ENCODE measurements at places on chromosomes 4 and X. TPM values are rescaled to one million over a fixed set of nuclear protein-coding genes. Genes with fewer than 3 reads are reported as not detected.
A peak's percentile ranks its signal among the peaks of the same experiment; 100 is the strongest.

DNA sequence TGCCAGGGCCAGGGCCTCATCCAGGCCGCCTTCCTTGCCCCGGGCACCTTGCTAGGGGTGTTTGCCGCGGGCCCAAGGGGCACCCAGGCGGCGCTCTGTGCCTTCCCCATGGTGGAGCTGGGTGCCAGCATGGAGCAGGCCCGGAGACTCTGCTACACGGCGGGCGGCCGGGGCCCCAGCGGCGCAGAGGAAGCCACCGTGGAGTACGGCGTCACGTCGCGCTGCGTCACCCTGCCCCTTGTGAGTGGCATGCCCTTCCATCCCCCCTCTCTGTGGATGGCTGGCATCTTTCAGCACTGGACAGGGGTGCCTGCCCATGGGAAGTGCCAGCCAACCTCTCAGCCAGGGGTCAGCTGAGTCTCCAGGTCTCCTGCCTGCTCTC is 3.6 kb downstream of the PLXNB3 start:
- H3K4me3 ChIP-seq = no peak overlapping the region
- H3K36me3 ChIP-seq = no peaks in the 10 kb centered on the region
- peak; percentile 74 for DNase-seq

MAGEB1 gene
- total RNA-seq = not detected

IGFBP7 gene
- 715 TPM for total RNA-seq

TRPC5OS gene
- not detected for total RNA-seq

LRAT gene
- not detected for total RNA-seq

F11 gene
- not detected for total RNA-seq

DNA sequence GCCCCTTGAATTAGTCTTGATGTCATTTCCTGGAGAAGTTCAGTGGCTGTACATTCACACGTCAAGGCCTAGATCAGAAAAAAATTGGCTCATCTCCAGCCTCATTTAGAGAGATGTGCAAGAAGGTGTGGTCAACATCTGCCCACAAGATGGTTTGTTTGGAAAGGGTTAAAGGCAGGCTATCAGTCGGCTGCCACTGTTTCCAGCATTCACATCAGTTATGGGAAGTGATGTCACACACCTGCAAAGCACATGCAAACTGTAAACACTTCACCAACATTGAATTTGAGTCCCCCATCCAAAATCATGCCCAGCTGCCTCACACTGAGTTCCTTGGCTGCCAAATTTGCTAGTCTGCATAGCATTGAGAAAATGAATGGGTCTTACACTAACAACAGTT is 498.3 kb upstream of the INTU start:
- no peaks in the 10 kb centered on the region for H3K36me3 ChIP-seq
- H3K4me1 ChIP-seq = no peaks in the 10 kb centered on the region
- no peak for DNase-seq
- no peak overlapping the region for H3K4me3 ChIP-seq
- H3K27me3 ChIP-seq = no peaks in the 10 kb centered on the region

DNA sequence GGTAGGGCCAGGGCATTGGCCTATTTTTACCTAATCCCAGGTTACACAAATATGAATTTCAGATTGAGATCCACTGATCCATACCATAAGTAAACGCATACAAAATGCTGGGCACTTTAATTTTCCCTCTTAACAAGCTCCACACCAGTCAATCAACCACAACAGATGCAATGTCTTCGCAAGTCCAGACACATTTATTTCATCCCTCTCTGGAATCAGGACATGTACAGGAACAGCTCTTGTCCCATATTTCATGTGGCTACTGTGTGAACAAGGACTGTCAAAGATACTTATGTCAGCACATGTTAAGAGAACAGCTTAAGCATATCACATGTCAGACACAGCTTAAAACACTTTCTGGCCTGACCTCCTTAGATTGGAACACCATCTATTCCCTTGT is 145.9 kb downstream of the PPP3CA start:
- no peaks in the 10 kb centered on the region for H3K36me3 ChIP-seq
- H3K4me3 ChIP-seq = no peak overlapping the region
- H3K27ac ChIP-seq = peak overlapping the region; percentile 80
- no peak for DNase-seq

DNA sequence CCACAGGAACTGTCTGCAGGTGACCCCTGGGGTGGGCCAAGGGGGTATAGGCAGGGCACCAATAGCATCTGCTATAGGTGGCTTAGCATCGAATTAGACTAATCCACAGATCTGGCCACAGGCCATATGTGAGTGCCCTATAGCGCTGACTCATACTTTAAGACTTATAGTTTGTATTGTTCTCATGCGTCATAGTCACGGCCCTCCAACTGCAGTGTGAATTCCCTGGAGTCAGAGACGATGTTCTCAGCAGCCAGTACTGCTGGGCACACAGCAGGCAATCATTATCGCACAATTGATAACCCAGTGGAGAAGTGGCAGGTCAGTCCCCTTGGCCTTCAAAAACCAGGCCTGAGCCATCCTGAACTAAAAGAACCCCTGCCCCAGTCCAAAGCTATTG is 58.1 kb downstream of the ADGRG2 start:
- no peaks in the 10 kb centered on the region for H3K27me3 ChIP-seq
- DNase-seq = peak; percentile 68
- H3K27ac ChIP-seq = no peak overlapping the region
- no peak overlapping the region for H3K4me3 ChIP-seq
- no peaks in the 10 kb centered on the region for H3K36me3 ChIP-seq
- H3K4me1 ChIP-seq = no peaks in the 10 kb centered on the region

DNA sequence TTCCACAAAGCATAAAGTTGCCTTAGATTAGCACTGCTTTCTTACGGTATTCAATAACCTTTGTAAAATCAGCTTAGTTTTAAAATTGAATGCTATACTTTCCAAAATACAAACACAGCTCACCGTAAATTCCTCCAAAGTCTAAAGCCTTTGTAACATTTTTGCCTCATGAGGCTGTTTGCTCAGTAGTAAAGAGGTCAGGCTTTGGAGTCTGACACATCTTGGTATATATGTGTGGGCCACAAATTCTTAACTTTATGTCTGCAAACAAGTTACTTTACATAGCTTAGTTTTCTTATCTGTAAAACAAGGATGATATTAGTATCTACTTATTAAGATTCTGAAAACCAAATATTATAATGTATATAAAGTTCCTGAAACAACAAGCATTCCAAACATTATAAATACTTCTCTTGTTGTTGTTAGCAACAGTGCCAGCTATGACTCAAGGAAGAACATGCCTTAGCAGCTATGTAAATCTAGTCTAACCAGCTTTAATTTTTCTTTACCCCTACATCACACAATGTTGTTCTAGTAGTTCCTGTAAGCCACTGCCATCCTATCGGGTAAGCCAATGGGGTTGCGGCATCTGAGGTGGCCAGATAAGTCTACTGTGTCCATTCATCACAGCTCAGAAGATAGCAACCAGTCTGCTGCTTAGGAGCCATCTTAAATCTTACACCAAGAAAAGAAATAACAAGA is 709.0 kb downstream of the KLHL13 start:
- no peaks in the 10 kb centered on the region for H3K4me1 ChIP-seq
- H3K27ac ChIP-seq = no peak overlapping the region
- DNase-seq = no peak
- no peaks in the 10 kb centered on the region for H3K27me3 ChIP-seq
- no peak overlapping the region for H3K4me3 ChIP-seq

APLN gene
- 0.72 TPM for total RNA-seq

DNA sequence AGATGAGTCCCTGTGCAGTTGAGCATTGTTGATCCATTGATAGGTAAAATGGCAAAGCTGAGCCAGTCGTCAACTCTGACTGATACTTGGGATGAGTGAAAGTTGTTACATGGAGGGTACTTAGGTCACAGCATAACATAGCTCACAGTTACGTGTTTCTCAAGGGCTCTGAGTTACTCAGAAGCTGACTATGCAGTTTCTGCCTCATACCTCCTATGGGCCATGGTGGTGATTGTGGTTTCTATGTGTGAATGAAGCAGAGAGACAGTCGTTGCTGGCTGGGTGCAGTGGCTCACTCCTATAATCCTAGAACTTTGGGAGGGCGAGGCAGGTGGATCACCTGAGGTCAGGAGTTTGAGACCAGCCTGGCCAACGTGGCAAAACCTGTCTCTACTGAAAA is 30.8 kb downstream of the FRMPD3 start:
- DNase-seq = no peak
- no peak overlapping the region for H3K27ac ChIP-seq
- H3K36me3 ChIP-seq = no peaks in the 10 kb centered on the region
- H3K4me3 ChIP-seq = no peak overlapping the region
- H3K27me3 ChIP-seq = peaks cover 43% of the 10 kb centered on the region
- no peaks in the 10 kb centered on the region for H3K4me1 ChIP-seq

GRCh38 chrX:2147928-2148327 is 352.8 kb downstream of the DHRSX start:
- DNase-seq = peak; percentile 62
- H3K4me1 ChIP-seq = no peaks in the 10 kb centered on the region
- H3K4me3 ChIP-seq = no peak overlapping the region

DNA sequence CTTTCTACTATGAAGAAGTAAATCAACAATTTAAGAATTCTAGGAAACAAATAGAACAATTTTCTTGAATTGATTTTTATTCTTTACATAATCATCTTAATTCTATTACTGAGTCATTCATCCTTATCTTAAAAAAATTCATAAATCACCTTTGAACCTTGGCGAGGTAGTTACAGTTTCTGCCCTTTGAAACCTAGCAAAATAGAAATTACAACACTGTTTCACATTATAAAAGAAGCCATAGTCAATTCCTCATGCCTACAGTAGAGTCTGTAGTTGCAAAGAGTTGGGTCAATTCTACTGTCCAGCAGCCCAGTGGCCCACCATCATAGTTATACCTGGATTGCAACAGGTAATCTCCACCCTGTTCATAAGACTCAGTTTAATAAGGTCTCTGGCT is 7.3 kb downstream of the SMIM31 start:
- H3K4me3 ChIP-seq = no peak overlapping the region
- H3K36me3 ChIP-seq = no peaks in the 10 kb centered on the region
- H3K4me1 ChIP-seq = no peaks in the 10 kb centered on the region
- H3K27me3 ChIP-seq = no peaks in the 10 kb centered on the region

DNA sequence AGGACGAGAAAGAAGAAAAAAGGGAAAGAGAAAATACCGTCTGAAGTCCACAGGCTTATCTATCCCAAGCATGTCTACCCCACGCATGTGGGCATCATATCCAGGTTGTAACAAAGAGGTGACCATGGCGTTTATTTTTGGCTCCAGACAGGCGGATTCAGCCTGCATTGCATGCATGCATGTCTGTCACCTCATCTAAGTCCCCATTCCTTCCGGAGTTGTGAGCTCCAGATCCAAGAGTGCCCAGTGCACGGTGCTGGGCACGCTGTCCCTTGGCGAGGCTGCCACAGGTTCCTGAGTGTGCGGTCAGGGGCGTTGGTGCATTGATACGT is 905 bp upstream of the GALNTL6 start:
- H3K27ac ChIP-seq = no peak overlapping the region
- no peak overlapping the region for H3K4me3 ChIP-seq
- no peaks in the 10 kb centered on the region for H3K36me3 ChIP-seq
- H3K27me3 ChIP-seq = no peaks in the 10 kb centered on the region
- H3K4me1 ChIP-seq = no peaks in the 10 kb centered on the region

- no peaks in the 10 kb centered on the region for H3K27me3 ChIP-seq
- H3K36me3 ChIP-seq = no peaks in the 10 kb centered on the region
- H3K27ac ChIP-seq = no peak overlapping the region
- DNase-seq = no peak
- H3K4me1 ChIP-seq = no peaks in the 10 kb centered on the region
These were observed 174.2 kb upstream of the HAND2 start for GRCh38 chr4:173704201-173704600.

- H3K36me3 ChIP-seq = no peaks in the 10 kb centered on the region
- DNase-seq = no peak
- peaks cover 3% of the 10 kb centered on the region for H3K27me3 ChIP-seq
- H3K4me3 ChIP-seq = no peak overlapping the region
- H3K4me1 ChIP-seq = peaks cover 30% of the 10 kb centered on the region
These were observed 137.0 kb downstream of the AMMECR1 start for GRCh38 chrX:110180928-110181310.

All from osteoblast (primary cell).